Renal cortex interstitium (tissue), 15 donors: ENCODE measurements at places on chromosomes 7 and 10. TPM values are rescaled to one million over a fixed set of nuclear protein-coding genes. Genes with fewer than 3 reads are reported as not detected.
A peak's percentile ranks its signal among the peaks of the same experiment; 100 is the strongest.

The DLD gene
- 118 TPM for polyA plus RNA-seq

DNA sequence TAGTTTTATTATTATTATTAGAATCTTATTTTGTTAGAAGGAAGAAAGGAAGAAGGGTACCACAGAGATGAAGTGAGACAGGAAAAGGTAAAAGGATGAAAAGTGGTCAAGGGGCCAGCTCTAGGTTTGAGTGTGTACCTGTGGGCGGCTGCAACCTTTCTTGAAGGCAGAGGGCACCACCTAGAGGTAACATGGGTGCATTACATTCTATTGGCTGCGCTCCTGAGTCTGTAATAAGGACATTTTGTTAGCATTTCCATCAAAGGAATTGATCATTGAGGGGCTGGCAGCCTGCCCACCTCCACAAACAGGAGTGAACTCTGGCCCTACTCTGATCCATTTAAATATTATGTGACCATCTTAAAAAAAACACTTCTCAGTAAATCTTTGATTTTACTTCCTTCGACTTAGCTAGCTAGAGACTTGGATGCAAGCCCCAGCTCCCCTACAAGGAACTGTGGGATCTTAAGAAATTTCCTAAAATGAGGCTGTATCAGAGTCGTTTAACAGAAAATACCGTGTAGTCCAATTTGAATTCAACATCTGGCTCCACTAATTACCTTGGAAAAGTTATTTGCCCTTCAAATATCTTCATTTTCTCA is 610.4 kb downstream of the IPMK start:
- DNase-seq, result peak; percentile 38

- peak; percentile 70 for DNase-seq
These were observed at the start of gene IL6 for GRCh38 chr7:22726907-22727713. Gene IL6 (plus strand): TSS chr7:22727200. CDS start chr7:22727263, 63 bp downstream.

DNA sequence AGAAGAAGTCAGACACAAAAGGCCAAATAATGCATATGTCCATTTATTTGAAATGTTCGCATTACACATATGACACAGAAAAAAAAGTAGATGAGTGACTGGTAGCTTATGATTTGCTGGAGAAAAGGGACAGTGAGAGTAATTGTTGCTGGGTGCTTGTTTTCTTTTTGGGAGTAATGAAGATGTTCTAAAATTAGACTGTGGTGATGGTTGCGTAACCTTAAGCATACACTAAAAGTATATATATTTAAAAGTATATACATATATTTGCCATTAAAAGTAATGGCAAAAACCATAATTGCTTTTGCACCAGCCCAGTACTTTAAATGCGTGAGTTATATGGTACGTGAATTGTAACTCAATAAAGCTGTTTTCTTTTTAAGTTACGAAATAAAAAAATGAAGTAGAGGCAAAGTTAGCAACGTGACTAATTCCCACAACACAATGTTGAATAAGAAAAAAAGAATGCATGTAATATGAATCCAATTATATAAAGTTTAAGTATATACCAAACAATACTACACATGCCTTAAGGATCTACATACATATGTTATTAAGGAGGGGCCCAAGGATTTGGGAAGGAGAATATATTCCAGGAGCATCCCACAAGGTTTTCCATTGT is 360.4 kb upstream of the CELF2 start:
- no peak for DNase-seq

DNA sequence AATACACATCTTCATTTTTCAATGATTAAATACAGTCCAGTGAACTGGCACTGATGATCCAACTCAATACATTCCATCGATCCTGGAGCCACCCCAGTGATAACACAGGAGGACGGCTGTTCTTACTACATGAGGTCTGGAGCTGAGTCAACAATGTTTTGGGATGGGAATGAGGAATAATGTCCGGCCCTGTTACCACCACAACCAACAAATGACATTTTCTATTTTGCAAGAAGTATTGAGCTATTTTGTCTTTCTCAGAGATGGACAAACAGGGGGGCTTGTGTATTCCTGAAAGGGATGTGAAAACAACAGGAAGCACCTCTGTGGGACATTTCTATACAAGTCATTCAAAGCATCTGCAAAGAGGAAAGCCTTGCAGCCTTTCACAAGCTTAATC is 249.2 kb downstream of the PARD3 start:
- DNase-seq, result no peak

- peak; percentile 36 for DNase-seq
These were observed 584 bp upstream of the GARS1 start for GRCh38 chr7:30594048-30594539.

- DNase-seq, result no peak
These were observed 111.1 kb downstream of the EBF3 start for GRCh38 chr10:129852829-129853561.
